ENCODE measurements at places on chromosomes 4 and X. TPM values are rescaled to one million over a fixed set of nuclear protein-coding genes. Genes with fewer than 3 reads are reported as not detected.

CT45A3 gene
- not detected for polyA plus RNA-seq

- no peak for DNase-seq
Observed at GRCh38 chr4:25856756-25857155, 6.0 kb downstream of the SEL1L3 start.

MAGEC3 gene
- not detected for polyA plus RNA-seq

CWH43 gene
- polyA plus RNA-seq: not detected

GAB3 gene
- polyA plus RNA-seq: 5.6 TPM

DNA sequence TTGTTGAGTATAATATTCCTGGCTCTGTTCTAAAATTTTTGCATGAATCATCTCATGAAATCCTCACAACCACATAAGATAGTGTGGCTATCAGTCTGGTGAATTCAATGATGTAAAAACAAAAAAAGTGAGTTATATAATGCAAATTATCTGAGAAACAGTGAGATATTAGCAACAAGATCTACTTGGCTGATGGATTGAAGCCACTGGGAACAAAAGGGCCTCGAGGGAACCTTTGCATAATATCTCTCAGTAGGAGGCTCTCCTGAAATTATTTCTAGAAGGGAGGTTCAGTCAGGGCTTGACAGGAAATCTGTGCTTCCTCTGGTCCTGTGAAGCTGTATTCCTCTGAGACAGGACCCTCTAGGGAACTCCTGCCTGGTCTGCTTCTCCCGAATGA, 30.1 kb upstream of the NUP54 start:
- DNase-seq: no peak

- DNase-seq: no peak
Observed at GRCh38 chr4:8595237-8596087, 2.9 kb downstream of the CPZ start.

CENPE gene
- 0.77 TPM for polyA plus RNA-seq

GRCh38 chrX:2933125-2933900, 4.2 kb upstream of the ARSD start:
- no peak for DNase-seq

DNA sequence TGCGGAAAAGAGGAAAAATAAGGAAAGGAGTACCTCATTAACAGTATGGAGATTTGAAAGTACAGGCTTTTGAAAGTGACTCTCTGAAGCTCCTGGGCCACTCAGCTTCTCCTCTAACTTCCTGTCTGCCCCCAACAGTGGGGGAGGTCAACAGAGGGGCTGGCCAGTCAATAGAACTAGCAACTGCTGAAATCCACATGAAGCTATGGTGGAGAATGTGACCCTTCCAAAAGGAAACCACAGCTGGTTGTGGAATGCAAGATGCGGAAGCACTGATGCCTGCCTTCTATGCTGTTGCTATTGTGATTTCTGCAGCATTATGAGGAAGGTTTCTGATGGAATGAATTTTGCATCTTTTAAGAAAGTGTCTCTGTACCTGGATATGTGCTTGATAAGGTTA, 2.4 kb downstream of the CORIN start:
- no peak for DNase-seq

GRCh38 chr4:155811083-155811482, 52.3 kb downstream of the GUCY1B1 start:
- no peak for DNase-seq

GRCh38 chr4:1864076-1865008, 6.9 kb upstream of the NSD2 start:
- DNase-seq: no peak

- DNase-seq: peak; percentile 62
Observed at GRCh38 chrX:69538321-69538876, 34.3 kb downstream of the NALF2 start.

DNA sequence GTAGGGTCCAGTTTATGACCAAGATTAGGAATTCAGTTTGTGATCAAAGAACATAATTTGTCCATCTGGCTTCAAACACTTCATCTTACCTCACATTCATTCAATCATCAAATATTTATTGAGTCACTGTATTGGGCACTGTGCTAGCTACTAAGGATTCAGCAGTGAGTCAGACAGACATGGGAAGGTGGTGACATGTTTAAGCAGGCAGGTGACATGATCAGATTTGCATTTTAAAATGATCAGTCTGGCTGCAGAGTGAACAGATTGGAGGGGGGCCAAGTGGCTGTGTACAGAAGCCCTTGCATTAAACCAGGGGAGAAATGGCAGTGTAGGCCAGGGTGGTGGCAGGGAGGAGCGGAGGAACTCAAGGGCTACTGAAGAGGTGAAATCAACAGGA, 25.1 kb upstream of the APLN start:
- DNase-seq: no peak

- DNase-seq: no peak
Observed at GRCh38 chrX:10120331-10120730, 36.4 kb upstream of the CLCN4 start.

ZXDB gene
- polyA plus RNA-seq: 2.7 TPM

- DNase-seq: no peak
Observed at GRCh38 chr4:71052034-71052433, 58.6 kb downstream of the DCK start.

- DNase-seq: peak; percentile 19
Observed at GRCh38 chrX:107700317-107700774, 72.0 kb downstream of the PRPS1 start.
